ENCODE measurements at places on chromosomes 3 and 15. TPM values are rescaled to one million over a fixed set of nuclear protein-coding genes. Genes with fewer than 3 reads are reported as not detected.
A peak's percentile ranks its signal among the peaks of the same experiment; 100 is the strongest.

GP9 gene
- 0.81 TPM for polyA plus RNA-seq

DNA sequence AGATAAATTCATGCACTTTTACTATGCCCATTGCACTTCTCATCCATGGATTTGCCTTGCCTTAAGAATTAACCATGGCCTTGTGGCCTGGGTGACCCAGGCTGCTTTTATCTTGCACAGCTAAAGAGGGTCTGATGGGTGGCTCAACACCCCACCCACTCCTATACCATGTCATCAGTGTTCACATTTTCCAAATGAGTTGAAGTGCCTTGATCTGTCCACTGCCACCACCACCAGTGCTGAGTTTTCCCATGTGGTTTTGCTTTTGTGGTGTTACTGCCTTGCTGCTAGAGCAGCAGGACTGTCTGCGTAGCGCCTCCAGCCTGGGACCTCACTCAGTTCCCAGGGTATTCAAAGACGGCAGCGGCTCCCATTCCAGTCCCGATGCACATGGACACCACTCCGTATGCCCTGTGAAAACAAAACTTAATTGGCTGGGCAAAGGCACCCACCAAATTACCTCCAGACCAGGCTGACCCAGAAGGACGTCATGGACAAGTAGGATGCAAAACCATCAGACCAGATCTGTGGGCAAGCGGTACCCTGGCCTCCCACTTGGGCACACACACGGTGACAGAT lies 14.1 kb downstream of the ACAA1 start:
- DNase-seq = no peak

- DNase-seq = no peak
These were observed 18.1 kb downstream of the ARRDC4 start for GRCh38 chr15:97978401-97979139.

- peak; percentile 28 for DNase-seq
These were observed 212.5 kb downstream of the EPHB1 start for GRCh38 chr3:135007607-135008006.

DNA sequence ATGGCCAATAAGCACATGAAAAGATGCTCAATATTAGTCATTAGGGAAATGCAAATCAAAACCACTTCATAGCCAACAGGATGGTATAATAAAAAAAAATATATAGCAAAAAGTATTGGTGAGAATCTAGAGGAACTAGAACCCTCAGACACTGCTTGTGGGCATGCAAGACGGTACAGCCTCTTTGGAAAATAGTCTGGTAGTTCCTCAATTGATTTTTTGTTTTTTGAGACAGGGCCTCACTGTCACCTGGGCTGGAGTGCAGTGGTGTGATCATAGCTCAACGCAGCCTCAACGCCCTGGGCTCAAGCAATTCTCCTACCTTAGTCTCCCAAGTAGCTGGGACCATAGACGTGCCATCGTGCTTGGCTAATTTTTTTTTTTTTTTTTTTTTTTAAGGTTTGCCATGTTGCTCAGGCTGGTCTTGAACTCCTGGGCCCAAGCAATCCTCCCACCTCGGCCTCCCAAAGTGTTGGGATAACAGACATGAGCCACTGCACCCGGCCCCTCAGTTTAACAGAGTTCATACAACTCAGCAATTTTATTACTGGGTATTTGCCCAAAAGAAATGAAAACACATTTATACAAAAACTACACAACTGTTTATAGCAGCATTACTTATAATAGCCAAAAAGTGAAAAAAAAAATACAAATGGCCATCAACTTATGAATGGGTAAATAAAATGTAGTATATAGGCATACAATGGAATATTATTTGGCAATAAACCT lies 5.1 kb downstream of the PRC1 start:
- DNase-seq = no peak

DNA sequence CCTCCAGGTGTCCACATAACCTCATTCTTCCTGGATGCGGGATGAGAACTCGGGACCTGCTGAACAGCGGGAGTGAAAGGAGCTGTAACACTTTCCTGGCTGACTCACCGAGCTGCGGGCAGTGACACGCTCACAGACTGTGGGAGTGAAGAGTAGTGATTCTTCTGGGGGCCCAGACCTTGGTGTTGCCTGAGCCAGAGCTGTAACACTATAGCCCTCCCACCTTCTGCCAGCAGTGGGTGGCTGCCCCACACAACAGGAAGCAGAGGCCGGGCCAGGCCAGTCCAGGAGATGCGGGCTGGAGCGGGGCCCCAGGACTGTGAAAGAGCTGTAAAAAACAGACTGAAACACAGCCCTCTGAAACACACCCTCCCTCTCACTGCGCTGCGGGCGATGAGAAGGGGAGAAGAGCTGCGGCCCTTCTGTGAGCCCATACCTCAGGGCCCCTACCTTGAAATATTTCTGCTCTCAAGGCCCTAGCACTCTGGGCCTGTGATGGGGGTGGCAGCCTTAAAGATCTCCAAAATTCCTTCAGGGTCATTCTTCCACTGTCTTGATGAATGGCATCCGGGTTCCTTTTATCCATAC lies 464.0 kb upstream of the CCDC54 start:
- DNase-seq = no peak

SLC22A14 gene
- polyA plus RNA-seq = 0.40 TPM

- no peak for DNase-seq
These were observed 8.1 kb upstream of the PRSS50 start for GRCh38 chr3:46725621-46726314.

AMIGO3 gene
- 2.4 TPM for polyA plus RNA-seq

ZKSCAN7 gene
- polyA plus RNA-seq = 13.7 TPM

FAM174B gene
- polyA plus RNA-seq = 35.8 TPM

TNNC1 gene
- 4.8 TPM for polyA plus RNA-seq

- no peak for DNase-seq
These were observed 406.9 kb downstream of the NR2F2 start for GRCh38 chr15:96737408-96737807.

- no peak for DNase-seq
These were observed 1044.1 kb upstream of the NR2F2 start for GRCh38 chr15:95286352-95286880.

GOLGA8O gene
- not detected for polyA plus RNA-seq

- DNase-seq = no peak
These were observed 23.8 kb upstream of the RPL29 start for GRCh38 chr3:52019352-52020080.

SCAANT1 gene
- polyA plus RNA-seq = not detected

CCR9 gene
- polyA plus RNA-seq = 0.08 TPM

ESYT3 gene
- polyA plus RNA-seq = 2.2 TPM

- no peak for DNase-seq
These were observed 24.4 kb downstream of the KLHL25 start for GRCh38 chr15:85770096-85771041.

- DNase-seq = no peak
These were observed 25.8 kb downstream of the CHRM5 start for GRCh38 chr15:33994005-33994615.

- no peak for DNase-seq
These were observed 47.8 kb downstream of the CTXND1 start for GRCh38 chr15:80204231-80204630.

SLC38A3 gene
- polyA plus RNA-seq = 4.4 TPM

DNA sequence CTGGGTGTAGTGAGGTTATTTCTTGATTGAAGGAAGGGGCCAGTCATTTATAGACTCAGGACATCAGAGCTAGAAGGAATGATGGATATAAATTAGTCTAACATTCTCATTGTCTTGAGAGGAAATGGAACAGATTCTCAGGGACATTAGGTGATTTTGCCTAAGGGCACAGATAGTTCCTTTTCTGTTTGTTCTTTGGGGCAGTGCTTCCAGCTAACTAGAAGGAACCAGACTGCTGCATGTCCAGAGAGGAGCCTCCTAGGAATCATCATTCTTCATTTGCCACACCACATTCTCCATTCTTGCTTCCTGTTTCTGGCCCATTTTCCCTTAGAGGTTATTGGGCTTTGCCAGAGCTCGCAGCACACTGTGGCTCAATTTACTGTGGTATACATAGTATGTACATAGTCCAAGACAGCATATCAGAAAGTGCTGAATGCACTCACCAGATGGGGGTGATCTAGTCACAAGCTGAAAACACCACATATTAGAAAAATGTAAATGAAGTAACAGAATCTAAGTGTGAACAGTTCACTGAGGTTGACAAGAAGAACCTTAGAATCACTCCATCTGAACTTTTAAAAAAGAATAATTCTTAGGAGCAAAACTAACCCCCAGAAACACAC lies 62.7 kb upstream of the MYZAP start:
- no peak for DNase-seq

- DNase-seq = no peak
These were observed 23.0 kb downstream of the MYH15 start for GRCh38 chr3:108487439-108487838.

GRCh38 chr3:114800272-114801031 lies 346.6 kb downstream of the ZBTB20 start:
- DNase-seq = no peak

DNA sequence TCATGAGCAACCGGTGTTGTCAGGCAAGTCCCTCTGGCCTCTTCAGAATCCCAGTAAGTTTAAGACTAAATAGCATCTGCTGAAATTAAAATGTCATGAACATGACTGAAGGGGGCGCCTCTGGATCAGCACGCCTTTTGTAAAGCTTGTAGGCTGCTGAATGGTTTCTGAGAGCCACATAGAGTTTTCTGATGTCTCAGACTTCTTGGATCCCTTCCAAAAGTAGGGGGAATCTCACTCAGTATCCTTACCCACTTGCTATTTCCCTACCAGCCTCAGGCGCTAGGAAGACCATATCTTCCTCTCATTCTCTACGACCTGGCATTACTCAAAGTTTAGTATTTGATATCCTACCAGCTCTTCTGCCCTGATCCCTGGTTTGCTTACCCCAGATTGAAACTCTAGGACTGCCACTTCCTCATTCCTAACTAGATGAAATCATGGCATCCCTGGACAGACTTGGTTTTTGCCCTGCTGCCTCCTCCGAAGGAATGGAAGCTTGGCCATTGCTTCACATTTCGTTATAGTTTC lies 62.7 kb upstream of the CD47 start:
- DNase-seq = no peak

DNA sequence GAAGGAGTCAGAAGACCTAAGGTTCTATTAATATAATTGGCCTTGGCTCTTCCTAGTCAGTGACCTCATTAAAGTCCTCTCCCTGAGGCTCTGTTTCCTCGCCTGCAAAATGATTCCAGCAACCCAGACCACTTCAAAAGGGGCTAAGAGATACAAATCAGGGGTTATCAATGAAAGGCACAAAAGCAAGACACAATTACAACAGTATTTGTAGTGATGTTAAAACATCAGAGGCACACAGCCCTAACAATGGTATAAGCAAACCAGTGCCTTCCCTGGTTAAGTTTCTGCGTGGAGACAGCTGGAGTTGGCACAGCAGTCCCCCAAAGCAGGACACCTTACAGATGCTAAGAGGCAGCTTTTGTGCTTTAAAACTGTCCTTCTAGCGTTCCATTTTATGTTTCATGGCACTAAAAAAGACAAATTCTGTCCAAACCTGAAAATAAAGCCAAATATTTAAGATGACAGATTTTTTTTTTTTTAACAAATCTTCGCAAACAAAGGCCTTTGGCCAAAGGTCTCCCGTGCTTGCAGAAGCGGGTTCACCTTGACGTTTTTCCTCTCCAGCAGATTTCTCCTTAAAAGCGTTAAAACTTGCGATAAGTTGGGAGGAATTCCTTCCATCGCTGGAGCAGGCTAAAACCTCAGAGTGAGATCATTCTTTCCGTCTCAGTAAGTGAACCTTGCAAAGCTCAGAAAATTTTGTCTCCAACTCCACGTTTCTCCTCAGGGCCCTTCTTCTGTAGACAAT lies 999 bp downstream of the ZNF280D start:
- no peak for DNase-seq

- no peak for DNase-seq
These were observed 97.2 kb downstream of the SEMA5B start for GRCh38 chr3:122930063-122930997.

ECE2 gene
- polyA plus RNA-seq = not detected

DNA sequence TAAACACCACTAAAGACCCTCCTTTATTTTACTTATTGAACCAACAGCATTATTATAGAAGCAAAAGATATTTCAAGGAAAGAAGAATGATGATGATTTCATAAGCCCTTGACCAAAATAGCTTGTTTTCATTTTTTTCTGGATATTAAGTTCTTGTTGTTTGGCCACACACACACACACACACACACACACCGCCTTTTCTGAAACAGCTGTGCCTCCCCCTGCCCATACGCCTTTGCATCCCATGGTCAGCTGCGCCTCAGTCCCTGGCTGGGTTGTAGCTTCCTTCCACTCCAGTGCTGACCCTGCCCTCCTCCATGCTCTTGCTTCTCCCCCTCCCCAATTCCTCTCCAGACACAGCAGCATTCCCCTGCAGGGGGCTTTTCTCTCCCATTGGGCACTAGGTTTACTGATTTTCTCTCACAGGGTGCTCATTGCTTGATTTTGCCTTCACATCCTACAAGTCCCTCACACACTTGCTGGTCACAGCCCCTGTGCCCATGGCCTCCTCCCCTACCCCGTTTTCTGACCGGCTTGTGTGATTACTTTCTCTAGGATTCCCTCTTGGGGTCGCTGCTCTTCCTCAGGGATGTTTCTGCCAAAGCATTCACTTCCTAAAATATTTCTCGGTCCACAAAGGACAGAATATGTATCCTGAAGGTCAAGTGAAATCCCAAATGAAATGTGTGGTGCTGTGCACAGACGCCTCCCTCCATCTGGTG lies 18.4 kb downstream of the MESP1 start:
- no peak for DNase-seq

RFT1 gene
- 26.2 TPM for polyA plus RNA-seq

GRCh38 chr3:15768421-15769255 lies 29.1 kb downstream of the ANKRD28 start:
- DNase-seq = no peak

DNA sequence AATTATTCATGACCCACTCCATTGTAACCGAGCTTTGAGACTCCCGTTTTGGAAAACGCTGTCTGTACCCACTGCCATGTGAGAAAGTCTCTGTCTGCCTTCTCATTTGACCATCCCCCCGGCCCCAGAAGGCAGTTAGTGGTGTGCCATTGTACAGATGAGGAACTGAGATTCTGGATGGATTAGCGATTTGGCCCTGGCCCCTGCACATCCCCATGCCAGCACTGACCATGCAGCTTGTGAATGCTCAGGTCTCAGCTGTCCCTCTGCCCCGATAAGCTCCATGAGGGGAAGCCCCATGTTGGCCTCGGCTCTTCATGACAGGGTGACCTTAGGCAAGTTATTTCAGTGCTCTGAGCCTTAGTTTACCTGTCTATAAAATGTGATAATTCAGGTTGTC lies 153.0 kb upstream of the SMAD3 start:
- no peak for DNase-seq

DNA sequence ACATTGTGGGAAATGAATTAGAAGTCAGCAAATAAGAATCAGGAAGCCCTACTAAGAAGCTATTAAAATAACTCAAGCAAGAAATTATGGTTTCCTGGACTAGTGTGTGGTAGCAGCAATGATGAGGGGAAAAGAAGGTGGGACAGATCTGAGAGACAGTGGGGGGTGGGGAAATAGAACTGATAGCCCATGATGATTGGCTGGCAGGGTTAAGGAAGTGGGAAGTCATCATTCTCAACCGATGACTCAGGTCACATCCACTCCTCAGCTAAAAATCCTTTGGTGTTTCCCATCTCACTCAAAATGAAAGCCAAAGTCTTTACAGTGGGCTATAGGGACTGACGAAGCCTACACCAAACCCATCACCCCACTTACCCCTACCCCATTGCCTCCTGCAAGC lies 153.9 kb upstream of the ARHGEF26 start:
- no peak for DNase-seq

- no peak for DNase-seq
These were observed 708 bp downstream of the ESYT3 start for GRCh38 chr3:138434875-138435772.

GRCh38 chr3:50127251-50127691 lies 27.9 kb upstream of the SEMA3F start:
- DNase-seq = no peak

ARHGEF26 gene
- polyA plus RNA-seq = 16.3 TPM

Data from left renal cortex interstitium (tissue), 4 donors.